Left cardiac atrium (tissue), 4 donors: ENCODE measurements at places on chromosomes 4 and X. TPM values are rescaled to one million over a fixed set of nuclear protein-coding genes. Genes with fewer than 3 reads are reported as not detected.

DNA sequence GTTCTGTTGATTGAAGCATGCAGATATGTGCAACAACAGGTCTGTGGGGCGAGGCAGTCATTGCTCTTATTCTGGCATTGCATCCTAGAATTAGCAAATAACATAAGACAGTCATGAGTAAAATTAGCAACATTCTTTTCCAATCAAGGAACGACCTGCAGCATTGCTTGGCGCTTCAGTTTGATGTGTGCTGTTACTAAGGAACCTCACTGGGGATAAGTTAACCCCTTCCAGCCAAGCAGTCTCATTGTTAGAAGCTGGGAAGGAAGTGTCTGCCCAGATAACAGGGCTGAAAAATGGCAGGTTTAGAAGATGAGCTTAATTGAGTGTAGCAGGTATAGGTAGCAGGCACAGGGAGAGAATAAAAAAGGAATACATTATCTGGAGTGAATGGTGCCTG, 55.4 kb downstream of the RBM46 start:
- no peak for DNase-seq

DNA sequence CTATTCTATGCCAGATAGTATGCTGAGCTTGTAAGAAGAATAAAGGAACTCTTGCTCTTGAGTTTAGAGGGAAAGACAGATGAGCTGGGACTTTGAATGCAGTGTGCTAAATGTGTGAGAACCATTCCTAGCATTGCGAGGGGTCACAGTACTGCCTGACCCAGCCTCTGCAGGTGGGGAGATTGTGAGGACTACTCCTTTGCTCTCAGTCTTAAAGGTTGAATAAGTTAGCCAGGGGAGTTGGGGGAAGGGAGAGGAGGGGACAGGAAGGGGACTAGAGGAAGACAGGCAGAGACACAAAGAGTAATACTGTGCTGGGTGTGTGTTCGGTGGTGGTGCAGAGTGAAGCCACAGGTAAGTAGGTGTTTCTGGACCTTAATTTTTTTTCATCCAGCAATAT, 41.7 kb downstream of the DCUN1D4 start:
- no peak for DNase-seq

SYTL5 gene
- not detected for total RNA-seq

PAGE5 gene
- not detected for total RNA-seq

DNA sequence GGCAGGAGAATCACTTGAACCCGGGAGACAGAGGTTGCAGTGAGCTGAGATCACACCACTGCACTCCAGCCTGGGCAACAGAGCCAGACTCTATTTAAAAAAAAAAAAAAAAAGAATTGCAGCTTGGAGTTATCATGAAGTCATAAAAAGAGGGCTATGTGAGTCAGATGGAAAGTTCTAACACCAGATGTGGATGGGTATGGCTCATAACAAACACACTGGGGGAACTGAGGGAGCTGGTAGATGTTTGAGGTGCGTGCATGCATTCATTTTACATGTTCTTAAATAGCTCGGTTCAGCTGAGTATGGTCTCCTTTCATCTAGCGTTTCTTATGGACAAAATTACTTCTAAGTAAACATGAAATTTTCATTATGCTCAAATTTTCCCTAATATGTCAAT, 11.7 kb downstream of the TRMT2B start:
- DNase-seq, result no peak

GRCh38 chr4:122912810-122913575, 9.4 kb downstream of the NUDT6 start:
- no peak for DNase-seq

DNA sequence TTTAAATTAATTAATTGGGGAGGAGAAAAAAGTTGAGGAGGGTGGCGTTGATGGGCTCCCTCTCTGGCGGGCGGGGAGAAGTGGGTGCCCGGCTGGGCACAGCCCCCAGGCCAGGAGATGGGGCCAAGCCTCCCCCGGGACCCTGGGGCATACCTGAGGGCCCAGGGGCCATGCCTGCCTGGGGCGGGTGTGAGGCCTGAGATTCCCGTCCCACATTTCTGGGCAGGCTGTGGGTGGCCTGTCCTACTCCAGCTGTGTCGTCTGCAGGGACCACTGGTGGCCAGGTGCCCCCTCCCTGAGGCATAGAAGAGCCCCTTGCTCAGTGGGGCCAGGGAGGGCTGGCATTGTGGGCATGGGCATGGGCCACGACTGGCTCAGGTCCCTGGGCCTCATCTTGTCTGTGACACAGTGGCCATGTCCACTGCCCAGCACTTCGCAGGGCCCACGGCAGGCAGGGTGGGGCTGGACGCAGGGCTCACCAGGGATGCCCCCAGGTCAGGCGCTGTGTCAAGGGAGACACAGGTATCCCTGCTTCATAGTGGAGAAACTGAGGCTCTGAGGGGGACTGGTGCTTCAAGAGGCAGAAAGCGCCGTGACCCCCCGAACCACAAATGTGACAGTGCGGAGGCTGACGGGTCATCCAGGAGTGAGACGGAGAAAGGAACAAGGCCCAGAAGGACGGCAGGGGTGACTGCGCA, 60.1 kb downstream of the FAM53A start:
- no peak for DNase-seq

- no peak for DNase-seq
Observed at GRCh38 chr4:184896868-184897715, 71.3 kb upstream of the ACSL1 start.

DNA sequence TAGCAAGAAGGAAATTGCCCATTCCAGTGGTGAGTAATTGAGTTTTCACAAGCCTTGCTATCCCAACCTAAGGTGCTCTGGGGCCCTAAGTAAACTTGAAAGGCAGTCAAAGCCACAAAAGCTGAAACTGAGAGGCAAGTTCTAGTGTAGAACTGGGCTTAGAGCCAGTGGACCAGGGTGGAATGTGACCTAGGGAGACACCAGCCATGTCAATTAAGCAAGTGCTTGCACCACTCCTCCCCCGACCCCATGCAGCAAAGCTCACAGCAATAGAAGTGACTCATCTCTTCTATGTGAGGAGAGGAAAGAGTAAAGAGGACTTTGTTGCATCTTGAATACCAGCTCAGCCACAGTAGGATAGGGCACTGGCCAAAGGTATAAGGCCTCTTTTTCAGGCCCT, 486.1 kb upstream of the POU3F4 start:
- DNase-seq, result no peak

GRCh38 chrX:154294791-154295574, at the start of gene TEX28:
TSS of gene TEX28 (minus strand) at chrX:154295124. CDS start at chrX:154292117, 3,007 bp downstream.
- DNase-seq, result peak; percentile 8

- DNase-seq, result no peak
Observed at GRCh38 chrX:56026815-56027214, 205.3 kb upstream of the KLF8 start.

EXOC1L gene
- not detected for total RNA-seq

ZNF185 gene
- 1.7 TPM for total RNA-seq

DNA sequence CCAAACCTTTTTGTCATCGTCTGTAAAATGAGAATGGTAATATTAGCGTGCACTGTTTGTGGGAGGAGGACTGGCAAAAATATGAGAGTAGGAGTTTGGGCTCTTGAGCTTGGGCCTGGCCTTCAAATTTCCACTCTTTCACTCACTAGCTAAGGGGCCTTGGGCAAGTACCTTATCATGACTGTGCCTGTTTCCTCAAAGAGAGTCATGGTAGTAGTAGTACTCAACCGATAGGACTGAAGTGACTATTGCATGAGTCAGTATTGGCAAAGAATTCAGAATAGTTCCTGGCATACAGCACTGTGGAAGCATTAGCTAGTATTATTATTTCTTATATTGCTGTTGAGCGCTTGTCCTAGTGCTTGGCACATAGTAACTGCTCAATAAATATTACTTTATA, 16.0 kb upstream of the RBM3 start:
- DNase-seq, result no peak

DNA sequence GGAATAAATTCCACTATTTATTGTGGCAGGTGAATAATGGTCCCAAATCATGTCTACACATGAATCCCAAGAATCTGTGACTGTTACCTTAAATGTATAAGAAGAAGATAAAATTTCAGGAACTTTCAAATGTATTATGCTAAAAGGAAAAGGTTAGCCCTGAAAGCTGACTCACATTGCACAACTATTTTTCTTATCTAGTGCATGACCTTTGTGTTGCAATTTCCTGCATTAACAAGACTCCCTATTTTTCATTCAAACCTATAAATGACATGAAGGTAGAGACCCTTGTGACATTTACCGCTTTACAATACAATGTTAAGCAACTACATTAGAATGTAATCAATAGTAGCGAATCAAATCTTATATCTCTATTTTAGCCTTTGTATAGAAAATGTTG, 36.7 kb downstream of the UBQLN2 start:
- no peak for DNase-seq

DNA sequence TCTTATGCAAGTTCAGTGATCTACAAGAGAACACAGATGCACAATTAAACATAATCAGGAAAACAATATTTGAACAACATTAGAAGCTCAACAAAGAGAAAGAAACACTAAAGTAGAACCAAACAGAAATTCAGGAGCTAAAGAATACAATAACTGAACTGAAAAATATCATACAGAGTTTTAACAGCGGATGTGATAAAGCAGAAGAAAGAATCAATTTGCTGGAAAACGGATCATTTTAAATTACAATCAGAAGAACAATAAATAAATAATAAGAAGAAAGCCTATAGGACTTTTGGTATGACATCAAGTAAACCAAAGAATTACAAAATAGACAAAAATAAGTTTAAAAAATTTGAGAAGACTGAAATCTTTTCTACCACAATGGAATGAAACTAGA, 36.3 kb upstream of the CXCL6 start:
- no peak for DNase-seq

DNA sequence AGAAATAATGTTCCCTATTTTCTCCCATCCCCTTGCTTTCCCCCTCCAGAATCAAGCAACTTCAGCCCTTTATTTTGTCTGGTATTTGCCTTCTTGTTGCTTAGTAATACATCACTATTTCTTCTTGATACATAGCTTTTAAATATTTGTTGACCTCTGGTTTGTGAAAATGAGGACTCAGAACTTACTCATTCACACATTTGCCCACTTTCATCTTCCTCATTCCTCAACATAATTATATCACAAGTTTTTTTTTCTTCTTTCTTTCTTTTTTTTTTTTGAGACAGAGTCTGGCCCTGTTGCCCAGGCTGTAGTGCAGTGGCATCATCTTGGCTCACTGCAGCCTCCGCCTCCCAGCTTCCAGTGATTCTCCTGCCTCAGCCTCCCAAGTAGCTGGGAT, 28.9 kb upstream of the NDUFC1 start:
- DNase-seq, result no peak

DNA sequence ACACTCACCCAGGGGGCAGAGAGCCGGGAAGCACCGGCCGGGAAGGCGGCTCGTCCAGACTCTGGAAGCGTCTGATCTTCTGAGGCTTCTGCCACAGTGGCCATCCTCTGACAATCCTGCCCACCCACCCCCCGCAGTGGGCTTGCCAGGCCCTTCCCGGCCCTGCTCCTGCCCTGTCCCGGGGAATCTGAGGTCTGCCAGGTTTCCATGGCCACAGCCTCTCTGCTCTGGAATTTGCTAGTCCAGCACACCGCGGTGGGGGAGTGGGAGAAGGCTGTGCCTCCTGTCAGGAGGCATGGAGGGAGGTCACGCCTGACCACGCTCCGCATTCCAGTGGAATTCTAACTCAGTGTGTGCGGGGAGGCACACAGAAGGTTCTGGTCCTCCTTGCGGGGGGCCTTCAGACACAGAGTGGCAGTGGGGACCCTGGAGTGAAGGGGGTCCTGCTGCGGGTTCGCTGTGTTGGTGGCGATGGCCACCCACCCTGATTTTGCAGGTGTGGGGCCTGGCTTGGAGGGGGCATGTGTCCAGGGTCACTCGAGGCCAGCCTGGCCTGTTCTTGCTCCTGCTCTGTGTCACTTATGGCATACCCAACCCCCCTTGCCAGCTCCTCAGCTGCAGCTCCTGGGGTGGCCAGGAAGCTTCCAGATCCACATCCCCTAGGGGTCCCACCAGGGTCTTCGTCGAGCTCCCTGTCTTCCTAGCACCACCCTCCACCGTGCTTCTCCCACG, 55.6 kb upstream of the ADRA2C start:
- no peak for DNase-seq

GRCh38 chr4:178202422-178202821, 760.2 kb upstream of the AGA start:
- no peak for DNase-seq

DNA sequence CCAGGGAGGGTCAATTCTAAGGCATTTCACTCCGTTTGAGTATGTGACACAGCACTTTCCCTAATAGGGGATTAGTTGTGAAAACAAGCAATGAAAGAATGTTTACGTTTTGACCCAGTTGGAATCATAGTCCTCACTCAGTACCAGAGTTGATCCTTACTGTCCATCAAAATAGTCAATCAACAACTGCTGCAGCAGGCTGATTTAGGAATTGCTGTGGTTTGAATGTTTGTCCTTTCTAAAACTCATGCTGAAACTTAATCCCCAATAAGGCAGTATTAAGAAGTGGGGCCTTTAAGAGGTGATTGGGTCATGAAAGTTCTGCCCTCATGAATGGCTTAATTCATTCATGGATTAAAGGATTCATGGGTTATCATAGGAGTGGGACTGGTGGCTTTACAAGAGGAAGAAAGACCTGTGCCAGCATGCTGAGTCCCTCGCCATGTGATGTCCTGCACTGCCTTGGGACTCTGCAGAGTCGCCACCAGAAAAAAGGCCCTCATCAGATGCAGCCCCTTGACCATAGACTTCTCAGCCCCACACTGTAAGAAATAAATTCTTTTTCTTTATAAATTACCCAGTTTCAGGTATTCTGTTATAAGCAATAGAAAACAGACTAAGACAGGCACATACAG, 3.1 kb upstream of the FBXL5 start:
- DNase-seq, result no peak

GPR50 gene
- total RNA-seq, result not detected

- no peak for DNase-seq
Observed at GRCh38 chr4:182124359-182124758, 118.8 kb upstream of the TENM3 start.

SULT1E1 gene
- total RNA-seq, result not detected

GRCh38 chr4:155667568-155668511, 1.2 kb downstream of the GUCY1A1 start:
- peak; percentile 58 for DNase-seq

GRCh38 chrX:47637546-47638195, 7.9 kb upstream of the CFP start:
- peak; percentile 66 for DNase-seq

DNA sequence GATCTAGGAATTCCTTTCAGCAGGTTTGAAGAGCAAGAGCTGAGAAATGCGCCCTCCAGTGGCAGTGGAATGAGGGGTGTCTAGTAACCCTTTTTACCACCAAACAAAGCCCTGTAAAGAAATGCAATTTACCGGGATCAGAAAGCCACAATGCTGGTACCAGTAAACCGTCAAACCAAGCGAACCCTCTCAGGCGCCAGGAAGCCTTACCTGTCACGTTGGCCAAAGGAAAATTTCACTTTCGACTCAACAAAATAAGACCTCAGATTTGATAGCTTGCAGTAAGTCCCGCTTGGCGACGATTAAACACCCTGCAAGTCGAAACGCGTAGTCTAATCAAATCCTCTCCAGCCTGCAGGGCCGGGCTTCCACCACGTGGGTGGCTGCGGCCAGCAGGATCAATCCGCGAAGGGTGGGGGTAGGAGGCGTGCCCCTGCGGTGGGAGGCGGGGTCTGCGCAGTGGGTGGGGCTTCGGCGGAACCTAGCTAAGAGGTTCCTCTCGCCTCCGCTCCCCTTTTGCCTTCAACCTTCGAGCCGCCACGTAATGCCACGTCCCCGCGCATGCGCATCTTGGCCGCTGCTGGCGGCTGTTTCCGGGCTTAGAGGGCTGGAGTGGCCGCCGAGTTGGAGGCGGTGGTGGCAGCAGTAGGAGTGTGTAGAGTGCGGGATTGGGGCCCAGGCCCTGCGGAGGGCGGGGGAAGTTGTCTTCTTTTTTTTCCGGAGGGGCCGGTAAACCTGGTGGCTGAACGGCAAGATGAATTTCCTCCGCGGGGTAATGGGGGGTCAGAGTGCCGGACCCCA, at the start of gene USO1:
TSS of gene USO1 (plus strand) at position 512 of the 801 bp plus-strand sequence. CDS start at position 755, 243 bp downstream.
- DNase-seq, result peak; percentile 98
